ENCODE measurements at places on chromosomes 3 and 15. TPM values are rescaled to one million over a fixed set of nuclear protein-coding genes. Genes with fewer than 3 reads are reported as not detected.

The RPL22L1 gene
- total RNA-seq, result 67.8 TPM

The DISP2 gene
- total RNA-seq, result 12.6 TPM

DNA sequence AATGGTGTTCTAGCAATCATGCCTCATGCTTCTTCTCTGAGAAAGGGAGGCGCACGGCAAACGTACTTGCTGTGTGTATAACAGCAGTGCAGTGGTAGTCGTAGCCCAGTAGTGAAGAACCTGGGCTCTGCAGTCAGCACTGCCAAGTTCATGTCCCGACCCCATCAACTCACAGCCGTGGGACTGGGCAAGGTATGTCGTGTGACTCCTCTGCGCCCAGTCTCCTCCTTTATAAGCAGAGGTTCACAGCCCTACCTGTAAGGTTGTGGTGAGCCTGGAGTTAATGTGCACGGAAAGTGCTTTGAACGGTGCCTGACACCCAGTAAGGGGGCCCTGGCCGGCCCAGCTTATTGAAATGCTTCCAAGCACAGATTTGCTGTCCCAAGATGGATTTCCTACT lies 26.6 kb downstream of the EHD4 start:
- no peak for DNase-seq

DNA sequence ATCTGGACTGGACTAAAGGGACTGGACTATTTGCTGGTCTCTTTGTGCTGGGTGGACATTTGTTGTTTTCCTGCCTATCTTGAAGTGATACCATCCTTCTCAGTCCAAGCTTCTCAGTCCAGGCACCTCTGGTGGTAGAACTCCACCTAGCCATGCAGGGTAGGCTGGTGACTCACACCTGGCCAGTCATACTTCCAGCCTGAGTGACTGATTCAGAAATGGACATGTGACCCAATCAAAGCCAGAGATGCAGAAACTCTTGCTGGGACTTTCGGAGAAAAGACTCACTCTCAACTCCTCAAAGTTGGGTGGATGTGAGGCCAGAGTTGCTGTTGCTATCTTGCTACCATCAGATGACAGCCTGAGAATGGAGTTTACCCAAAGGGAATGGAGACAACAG lies 5.6 kb upstream of the ASB14 start:
- no peak for DNase-seq

The UBA7 gene
- 67.4 TPM for total RNA-seq
